Esophagus squamous epithelium (tissue), 5 donors: ENCODE measurements at places on chromosomes 7 and 10. TPM values are rescaled to one million over a fixed set of nuclear protein-coding genes. Genes with fewer than 3 reads are reported as not detected.

GRCh38 chr7:31811650-31812461 lies 124.8 kb downstream of the PPP1R17 start:
- no peaks in the 10 kb centered on the region for H3K36me3 ChIP-seq
- peak overlapping the region; percentile 46 for H3K27ac ChIP-seq
- no peaks in the 10 kb centered on the region for H3K27me3 ChIP-seq
- no peak overlapping the region for H3K4me3 ChIP-seq
- no peak for DNase-seq

- no peaks in the 10 kb centered on the region for H3K27me3 ChIP-seq
- H3K4me1 ChIP-seq: no peaks in the 10 kb centered on the region
- no peak for DNase-seq
- H3K4me3 ChIP-seq: no peak overlapping the region
- H3K36me3 ChIP-seq: no peaks in the 10 kb centered on the region
Observed at GRCh38 chr7:13540429-13540828, 449.0 kb downstream of the ETV1 start.

The CUBN gene
- 0.83 TPM for total RNA-seq

The HOXA4 gene
- total RNA-seq: 6.7 TPM

GRCh38 chr10:70782086-70782745 lies 3.0 kb downstream of the TBATA start:
- no peak for DNase-seq
- no peaks in the 10 kb centered on the region for H3K27me3 ChIP-seq
- H3K36me3 ChIP-seq: no peaks in the 10 kb centered on the region
- no peak overlapping the region for H3K4me3 ChIP-seq
